ENCODE measurements at places on chromosomes 12 and 14. TPM values are rescaled to one million over a fixed set of nuclear protein-coding genes. Genes with fewer than 3 reads are reported as not detected.

The EXOC3L4 gene
- not detected for total RNA-seq

The TOMM20L gene
- total RNA-seq = not detected

The SUPT16H gene
- 98.3 TPM for total RNA-seq

The DLGAP5 gene
- total RNA-seq = 17.6 TPM

The SCN8A gene
- total RNA-seq = 2.1 TPM

The PTPRR gene
- not detected for total RNA-seq

The KRT82 gene
- not detected for total RNA-seq

The RASAL1 gene
- total RNA-seq = not detected

DNA sequence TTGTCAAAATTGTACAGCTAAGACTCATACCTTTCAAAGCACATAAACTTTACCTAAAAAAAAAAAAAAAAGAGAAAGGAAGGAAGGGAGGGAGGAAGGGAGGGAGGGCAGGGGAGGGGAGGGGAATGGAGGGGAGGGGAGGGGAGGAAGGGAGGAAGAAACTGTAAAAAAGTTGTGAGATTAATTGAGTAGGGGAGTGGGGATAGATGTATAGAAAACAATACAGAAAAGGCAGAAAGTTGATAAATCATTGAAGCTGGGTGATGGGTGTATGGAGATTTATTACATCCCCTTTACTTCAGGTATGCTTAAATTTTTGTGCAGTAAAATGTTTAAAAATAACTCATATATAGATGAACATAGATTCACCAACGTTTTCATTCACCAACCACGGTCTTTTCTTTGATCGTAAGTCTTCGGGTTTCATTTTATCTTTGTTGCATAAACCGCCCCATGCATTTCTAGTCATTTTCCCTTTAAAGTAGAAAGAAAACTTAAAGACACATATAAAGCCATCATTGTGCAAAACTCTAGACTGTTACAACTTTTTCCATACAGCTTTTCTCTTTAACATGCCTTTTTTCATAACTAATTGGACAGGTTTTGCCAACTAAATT lies 191.2 kb upstream of the KRR1 start:
- H3K27me3 ChIP-seq = no peaks in the 10 kb centered on the region
- H3K4me1 ChIP-seq = peaks cover 5% of the 10 kb centered on the region
- no peak overlapping the region for H3K27ac ChIP-seq
- no peak overlapping the region for H3K4me3 ChIP-seq
- no peaks in the 10 kb centered on the region for H3K36me3 ChIP-seq

GRCh38 chr12:91413581-91414546 lies 231.2 kb upstream of the DCN start:
- peaks cover 16% of the 10 kb centered on the region for H3K4me1 ChIP-seq
- H3K4me3 ChIP-seq = no peak overlapping the region
- H3K36me3 ChIP-seq = no peaks in the 10 kb centered on the region
- peak; percentile 85 for DNase-seq

GRCh38 chr12:116423094-116423493 lies 136.1 kb upstream of the MAP1LC3B2 start:
- DNase-seq = peak; percentile 27
- H3K36me3 ChIP-seq = no peaks in the 10 kb centered on the region
- peaks cover 9% of the 10 kb centered on the region for H3K4me1 ChIP-seq
- no peak overlapping the region for H3K27ac ChIP-seq
- no peak overlapping the region for H3K4me3 ChIP-seq

GRCh38 chr14:73696466-73697400 lies 17.5 kb downstream of the PNMA1 start:
- DNase-seq = peak; percentile 42
- H3K27me3 ChIP-seq = no peaks in the 10 kb centered on the region
- H3K4me3 ChIP-seq = no peak overlapping the region
- H3K4me1 ChIP-seq = peaks cover 11% of the 10 kb centered on the region

- no peak overlapping the region for H3K4me3 ChIP-seq
- H3K36me3 ChIP-seq = no peaks in the 10 kb centered on the region
- no peak for DNase-seq
- H3K27ac ChIP-seq = no peak overlapping the region
- H3K4me1 ChIP-seq = peaks cover 5% of the 10 kb centered on the region
Observed at GRCh38 chr14:71433303-71433702, 498.9 kb upstream of the RGS6 start.

DNA sequence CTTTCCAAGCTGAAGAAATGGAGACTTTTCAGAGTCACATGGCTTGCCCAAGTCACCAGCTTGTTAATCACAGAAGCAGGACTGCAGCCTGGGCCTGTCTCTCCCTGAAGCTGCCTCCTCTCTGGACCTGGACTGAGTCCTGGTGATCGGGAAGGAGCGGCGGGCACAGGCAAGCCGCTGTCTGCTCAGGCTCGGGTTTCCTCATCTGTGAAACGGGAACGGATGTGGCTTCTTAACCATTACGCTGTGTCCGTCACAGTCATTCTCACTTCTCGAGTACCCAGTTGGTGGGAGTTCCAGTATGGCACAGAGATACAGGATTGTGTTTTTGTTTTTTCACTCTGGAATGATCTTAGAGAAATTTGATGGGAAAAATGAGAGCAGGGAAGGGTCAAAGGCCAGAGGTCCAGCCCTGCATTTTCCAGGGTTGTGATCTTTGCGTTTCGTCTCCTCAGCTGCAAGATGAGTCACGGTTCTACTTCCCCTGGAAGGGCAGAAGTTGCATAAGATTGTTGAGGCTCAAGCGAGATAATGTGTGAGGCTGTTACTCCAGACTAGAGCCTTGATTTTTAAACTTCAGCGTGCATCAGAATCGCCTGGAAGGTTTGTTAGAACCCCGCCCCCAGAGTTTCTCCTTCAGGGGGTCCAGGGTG lies 7.6 kb upstream of the LRTM2 start:
- H3K36me3 ChIP-seq = no peaks in the 10 kb centered on the region
- DNase-seq = peak; percentile 80
- peaks cover 22% of the 10 kb centered on the region for H3K27me3 ChIP-seq
- no peak overlapping the region for H3K4me3 ChIP-seq

DNA sequence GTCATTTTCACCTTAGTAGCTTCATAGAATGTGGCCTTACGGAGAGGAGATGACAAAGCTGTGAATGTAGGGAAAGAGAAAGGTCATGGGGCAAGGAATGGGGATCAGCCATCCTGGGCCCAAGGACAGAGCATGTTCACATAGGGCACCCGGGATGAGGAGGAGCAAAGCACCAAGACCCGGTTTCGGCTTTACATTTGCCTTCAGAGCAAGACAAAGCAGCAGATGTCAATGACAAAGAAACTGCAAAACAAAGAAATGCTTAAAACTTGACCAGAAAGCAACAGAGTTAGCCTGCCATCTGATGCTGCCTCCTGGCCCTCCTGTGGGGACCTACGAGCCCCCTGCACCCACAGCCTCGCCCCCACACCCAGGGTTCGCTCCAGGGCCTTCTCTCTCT lies 249.2 kb downstream of the SLC41A2 start:
- H3K36me3 ChIP-seq = peaks cover 13% of the 10 kb centered on the region
- no peaks in the 10 kb centered on the region for H3K27me3 ChIP-seq
- H3K4me3 ChIP-seq = no peak overlapping the region
- H3K27ac ChIP-seq = no peak overlapping the region
- no peak for DNase-seq
- H3K4me1 ChIP-seq = peaks cover 9% of the 10 kb centered on the region

- no peaks in the 10 kb centered on the region for H3K36me3 ChIP-seq
- no peak overlapping the region for H3K4me3 ChIP-seq
- no peak overlapping the region for H3K27ac ChIP-seq
- H3K27me3 ChIP-seq = no peaks in the 10 kb centered on the region
Observed at GRCh38 chr14:103808403-103809001, 38.9 kb downstream of the PPP1R13B start.

DNA sequence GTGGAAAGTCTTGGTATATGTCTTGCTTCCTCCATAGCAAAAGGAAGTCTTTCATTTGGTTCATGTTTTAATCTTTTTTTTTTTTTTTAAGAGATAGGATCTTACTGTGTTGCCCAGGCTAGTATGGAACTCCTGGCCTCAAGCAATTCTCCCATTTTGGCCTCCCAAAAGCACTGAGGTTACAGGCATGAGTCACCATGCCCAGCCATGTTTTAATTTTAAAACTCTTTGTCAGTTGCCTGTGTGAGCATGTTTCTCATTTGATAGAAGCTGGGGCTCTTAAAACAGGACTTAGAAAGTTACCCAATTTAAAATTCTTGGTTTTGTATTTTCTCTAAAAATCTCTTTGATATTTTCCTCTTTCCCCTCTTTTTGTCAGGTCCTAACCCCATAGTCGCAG lies 45.0 kb upstream of the REP15 start:
- no peak overlapping the region for H3K4me3 ChIP-seq
- H3K27me3 ChIP-seq = no peaks in the 10 kb centered on the region
- no peak for DNase-seq
- no peak overlapping the region for H3K27ac ChIP-seq

- H3K36me3 ChIP-seq = peaks cover 40% of the 10 kb centered on the region
- H3K27me3 ChIP-seq = no peaks in the 10 kb centered on the region
- DNase-seq = no peak
- H3K4me3 ChIP-seq = no peak overlapping the region
- no peak overlapping the region for H3K27ac ChIP-seq
- peaks cover 7% of the 10 kb centered on the region for H3K4me1 ChIP-seq
Observed at GRCh38 chr14:20409226-20409625, 4.1 kb downstream of the TEP1 start.

DNA sequence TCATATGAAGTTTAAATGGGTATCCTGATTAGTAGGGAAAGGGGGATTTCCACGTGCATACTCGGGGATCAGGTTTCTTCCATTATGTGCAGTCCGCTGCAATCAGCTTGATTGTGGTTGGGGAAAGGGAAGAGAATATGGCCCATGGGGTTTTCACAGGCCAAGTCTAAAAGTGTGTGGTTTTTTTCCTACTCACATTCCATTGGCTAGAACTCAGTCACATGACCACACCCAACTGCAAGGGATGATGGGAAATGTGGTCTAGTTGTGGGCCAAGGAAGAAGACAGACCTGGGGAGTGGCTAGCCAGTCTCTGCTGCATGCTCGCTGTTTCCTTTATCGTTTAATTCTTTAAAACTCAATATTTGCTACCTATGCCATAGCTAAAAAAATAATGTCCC lies 105.1 kb downstream of the PRIMA1 start:
- peaks cover 10% of the 10 kb centered on the region for H3K4me1 ChIP-seq
- H3K27ac ChIP-seq = no peak overlapping the region
- no peak overlapping the region for H3K4me3 ChIP-seq

GRCh38 chr12:41174602-41175001 lies 13.5 kb upstream of the PDZRN4 start:
- H3K27ac ChIP-seq = no peak overlapping the region
- H3K36me3 ChIP-seq = no peaks in the 10 kb centered on the region
- DNase-seq = no peak
- H3K27me3 ChIP-seq = no peaks in the 10 kb centered on the region
- no peak overlapping the region for H3K4me3 ChIP-seq

- no peak overlapping the region for H3K27ac ChIP-seq
- peaks cover under 1% of the 10 kb centered on the region for H3K27me3 ChIP-seq
- DNase-seq = no peak
- no peak overlapping the region for H3K4me3 ChIP-seq
- peaks cover 31% of the 10 kb centered on the region for H3K4me1 ChIP-seq
- H3K36me3 ChIP-seq = peaks cover 8% of the 10 kb centered on the region
Observed at GRCh38 chr14:23570806-23571483, 3.4 kb upstream of the AP1G2 start.

DNA sequence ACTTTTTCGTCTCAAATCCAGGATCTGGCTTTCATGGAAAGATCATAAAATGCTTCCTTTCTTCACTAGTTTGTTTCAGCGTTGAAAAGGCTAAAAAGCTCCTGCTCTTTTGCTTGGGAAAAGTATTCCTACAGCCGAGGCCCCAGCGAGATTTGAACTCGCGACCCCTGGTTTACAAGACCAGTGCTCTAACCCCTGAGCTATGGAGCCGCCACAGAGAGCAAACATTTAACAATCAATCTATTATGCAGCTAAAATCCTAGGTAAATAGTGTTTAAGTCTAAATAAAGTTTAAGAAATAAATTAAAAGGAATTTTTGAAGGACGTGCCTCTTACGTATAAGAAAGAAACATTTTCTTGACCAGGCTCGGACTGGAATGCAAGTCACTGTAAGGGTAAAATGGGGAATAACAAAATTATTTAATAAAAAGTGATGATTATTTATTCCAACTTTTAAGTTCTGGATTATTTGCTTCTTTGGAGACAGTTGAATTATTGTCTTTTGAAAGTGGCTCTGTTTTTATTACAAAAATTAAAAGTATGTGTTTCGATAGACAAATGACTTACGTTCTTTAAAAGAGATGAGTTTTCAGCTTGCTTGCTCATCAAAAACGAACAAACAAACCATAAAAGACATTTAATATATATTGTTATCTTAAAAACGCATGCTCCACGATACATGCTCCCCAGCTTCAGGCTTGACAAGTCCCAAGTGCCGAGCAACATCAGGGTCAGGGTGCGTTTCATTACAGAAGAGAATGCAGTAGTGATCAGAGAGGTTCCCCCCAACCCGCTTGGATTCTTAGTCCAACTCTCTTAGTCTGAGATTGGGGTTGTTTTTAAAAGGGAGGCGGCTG lies 10.2 kb downstream of the OR6S1 start:
- peak overlapping the region; percentile 96 for H3K27ac ChIP-seq
- peak; percentile 60 for DNase-seq
- no peaks in the 10 kb centered on the region for H3K27me3 ChIP-seq

GRCh38 chr14:51529736-51530135 lies 122.0 kb upstream of the FRMD6 start:
- no peak for DNase-seq
- H3K4me1 ChIP-seq = peaks cover 35% of the 10 kb centered on the region
- no peak overlapping the region for H3K4me3 ChIP-seq
- peaks cover 7% of the 10 kb centered on the region for H3K36me3 ChIP-seq
- H3K27me3 ChIP-seq = no peaks in the 10 kb centered on the region

Measured in MCF 10A (cell line).